ENCODE measurements at places on chromosomes 1 and 21.
A peak's percentile ranks its signal among the peaks of the same experiment; 100 is the strongest.

DNA sequence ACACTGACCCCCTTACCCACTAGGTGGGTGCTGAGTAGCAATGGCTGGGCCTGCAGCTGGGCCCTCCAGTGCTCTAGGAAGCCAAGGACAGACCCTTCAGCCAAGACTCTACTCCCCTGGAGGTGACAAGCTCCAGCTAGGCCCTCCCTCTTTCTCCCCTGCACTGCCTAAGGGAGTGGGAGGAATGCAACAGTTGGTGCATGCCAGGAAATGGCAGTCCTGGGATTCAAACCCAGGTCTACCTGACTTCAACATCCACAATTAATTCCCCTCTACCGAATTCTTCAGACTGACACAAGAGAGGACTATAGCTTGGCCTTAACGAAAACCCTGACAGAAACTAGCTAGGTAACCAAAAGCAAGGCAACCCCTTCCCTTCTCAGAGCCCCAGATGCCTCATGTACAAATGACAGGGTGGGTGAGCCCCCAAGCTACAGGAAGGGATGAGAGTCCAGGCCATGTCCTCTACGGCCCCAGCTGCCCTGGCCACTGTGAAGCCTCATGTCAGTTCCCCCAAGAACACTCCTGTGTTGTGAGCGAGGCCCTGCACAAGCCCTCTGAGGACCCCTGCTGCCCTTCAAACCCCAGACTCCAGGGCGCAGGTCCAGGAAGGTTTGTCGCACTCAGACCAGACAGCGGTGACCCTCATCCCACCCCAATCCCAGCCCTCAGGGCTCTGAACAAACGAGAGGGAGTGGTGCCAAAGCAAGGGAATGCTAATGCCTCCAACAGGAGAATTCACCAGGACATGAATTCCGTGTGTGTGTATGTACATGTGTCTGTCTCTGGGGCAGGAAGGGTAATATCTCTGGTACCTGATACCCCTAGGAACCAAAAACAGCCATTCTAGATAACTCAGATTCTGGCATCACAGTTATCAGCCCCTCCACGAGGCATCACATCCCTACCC, 92.3 kb downstream of the MRPL37 start:
- no peak for DNase-seq

DNA sequence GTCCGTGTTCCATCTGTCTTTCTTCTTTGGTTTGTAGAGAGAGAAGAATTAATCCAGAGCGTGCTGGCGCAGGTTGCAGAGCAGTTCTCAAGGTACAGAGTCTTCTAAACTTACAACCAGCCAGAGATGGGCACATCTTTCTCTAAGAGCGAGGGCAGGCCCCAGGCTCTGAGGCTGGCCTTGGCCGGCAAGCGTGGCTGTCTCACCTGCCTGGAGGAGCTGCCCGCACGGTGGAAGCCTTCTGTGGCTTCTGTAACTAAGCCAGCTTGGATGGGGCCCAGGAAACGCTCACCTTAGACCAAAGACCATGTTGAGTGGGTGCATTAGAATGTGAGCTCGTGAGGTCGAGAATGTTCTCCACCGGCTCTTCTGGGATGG, 78.6 kb downstream of the PDE9A start:
- DNase-seq = no peak

DNA sequence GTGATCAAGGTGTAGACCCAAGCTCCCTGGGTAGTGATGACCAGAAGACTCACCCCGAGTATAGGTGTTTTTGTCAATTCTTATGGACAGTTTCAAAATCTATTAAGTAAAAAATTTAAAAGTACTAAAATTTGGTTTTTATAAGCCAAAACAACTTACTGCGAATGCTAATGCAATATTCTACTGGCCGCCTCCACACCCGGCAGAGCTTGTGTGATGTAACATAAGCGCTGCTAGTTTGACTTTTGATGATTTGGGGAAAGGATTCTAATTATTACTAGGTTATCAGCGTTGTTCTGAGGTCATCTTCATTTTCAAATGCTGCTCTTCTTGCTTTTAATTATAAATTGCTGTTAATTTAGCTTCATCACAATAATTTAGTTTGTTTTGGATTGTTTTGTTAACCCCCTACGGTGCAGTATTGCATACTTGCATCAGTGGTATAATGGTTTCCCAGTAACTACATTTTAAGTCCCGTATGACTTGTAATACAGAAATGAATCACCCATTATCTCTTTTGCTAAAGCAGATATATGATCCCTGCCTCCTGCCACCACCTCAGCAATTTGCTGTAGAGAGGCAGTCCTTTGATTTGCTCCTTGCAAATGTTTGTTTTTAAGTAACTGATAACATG, 178.0 kb downstream of the SDCCAG8 start:
- DNase-seq = no peak

- DNase-seq = no peak
Observed at GRCh38 chr1:83060651-83061390, 938.1 kb downstream of the TTLL7 start.

DNA sequence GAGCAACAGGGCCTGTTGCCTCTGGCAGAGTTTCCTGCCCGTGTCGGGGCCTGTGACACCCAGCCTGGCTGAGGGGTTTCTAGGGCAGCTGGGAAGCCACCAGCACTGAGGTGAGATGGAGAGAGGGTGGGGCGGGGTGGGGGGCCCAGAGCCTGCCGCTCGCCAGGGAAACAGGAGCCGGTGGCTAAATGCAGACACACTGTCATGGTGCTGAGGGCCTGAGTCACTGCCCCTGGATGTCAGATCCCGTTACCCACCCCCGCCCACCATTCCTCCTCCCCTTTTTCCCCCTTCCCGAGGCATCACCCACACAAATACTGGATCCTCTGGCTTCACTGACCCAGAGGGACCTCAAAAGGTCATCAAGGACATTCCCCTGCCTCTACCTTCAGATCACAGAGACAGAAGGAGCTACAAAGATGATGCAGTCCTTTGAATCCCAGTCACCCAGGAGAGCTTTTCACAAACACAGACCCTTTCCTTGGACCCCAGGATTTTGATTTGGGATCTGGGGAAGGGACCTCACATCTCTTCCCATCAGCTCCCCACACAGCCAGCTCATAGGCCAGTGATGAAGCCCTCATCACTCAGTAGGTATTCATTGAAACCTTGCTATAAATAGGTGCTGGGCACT, 1.9 kb upstream of the HSPB7 start:
- DNase-seq = no peak

DNA sequence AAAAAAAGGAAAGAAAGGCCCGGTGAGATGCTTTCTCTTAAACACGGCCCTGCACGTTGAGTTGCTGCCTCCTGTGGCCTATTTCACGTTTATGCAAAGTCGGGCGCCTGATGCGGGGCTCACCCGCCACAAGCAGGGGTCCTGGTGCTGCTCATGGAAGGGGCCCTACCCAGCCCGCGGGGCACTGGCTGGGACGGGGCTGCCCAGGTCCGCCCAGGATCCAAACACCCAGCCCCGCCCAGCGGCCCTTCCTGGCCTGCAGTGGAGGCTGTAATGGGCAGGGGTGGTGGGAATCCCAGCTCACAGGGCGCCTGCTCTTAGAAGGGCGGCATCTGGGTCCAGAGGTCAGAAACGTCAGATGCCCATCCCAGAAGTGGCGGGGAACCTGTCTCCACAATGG, 1.6 kb downstream of the COL6A2 start:
- no peak for DNase-seq

- no peak for DNase-seq
Observed at GRCh38 chr21:46431448-46431847, 27.2 kb upstream of the DIP2A start.

- no peak for DNase-seq
Observed at GRCh38 chr1:26744075-26744959, 43.4 kb upstream of the PIGV start.

DNA sequence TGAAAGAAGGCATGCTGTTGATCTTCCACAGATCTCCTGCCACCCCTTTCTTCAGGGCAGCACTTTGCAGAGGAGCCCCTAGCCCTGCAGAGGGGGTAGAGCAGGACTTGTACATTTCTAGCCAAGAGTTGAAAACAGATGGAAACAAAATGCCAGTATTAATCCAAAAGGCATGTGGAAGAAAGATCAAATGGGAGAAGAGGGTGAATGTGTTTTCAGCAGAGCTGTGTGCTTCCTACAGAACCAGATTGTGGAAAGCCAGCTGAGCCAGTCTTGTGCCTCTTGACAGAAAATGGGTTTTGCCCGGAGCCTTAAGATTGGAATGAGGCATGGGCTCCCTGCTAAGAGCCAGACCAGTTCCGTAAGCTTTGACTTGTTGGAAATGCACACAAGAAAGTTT, 105.2 kb upstream of the TSPAN2 start:
- no peak for DNase-seq

DNA sequence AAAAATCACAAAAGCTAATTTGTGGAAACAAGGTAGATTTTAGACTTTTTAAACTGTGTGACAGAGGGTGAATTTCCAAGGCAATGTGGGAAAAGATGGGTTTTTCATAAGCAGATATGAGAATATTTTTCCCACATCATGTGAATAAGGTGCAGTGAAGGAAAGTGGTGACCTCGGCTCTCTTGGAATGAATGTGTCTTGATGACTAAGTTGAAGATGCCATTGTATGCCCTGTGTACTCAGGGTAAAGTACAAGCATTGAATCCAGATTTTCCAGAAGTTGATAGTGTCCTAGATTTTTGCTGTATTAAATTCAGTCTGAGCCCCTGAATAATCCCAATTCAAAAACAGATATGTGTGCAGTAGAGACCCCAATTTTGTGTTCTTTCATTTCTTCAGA, 442.6 kb upstream of the ADGRL2 start:
- DNase-seq = no peak

DNA sequence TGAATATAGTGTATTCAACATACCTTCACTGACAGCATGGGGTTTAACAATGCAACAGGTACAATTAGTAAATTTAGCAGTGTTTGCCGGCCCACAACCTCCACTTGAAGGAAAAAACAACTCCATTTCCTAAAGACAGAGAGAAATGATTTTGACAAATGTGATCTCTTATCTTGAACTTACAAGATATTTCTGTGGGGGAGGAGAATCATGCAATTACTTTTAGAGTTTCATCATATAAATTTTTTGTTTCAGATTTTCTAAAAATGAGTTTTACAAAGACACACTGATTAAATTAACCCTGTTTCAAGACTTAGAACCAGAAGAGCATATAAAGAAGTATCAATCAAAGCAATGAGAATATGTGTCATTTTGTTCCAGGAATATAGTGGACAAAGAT, 80.3 kb downstream of the NME7 start:
- DNase-seq = no peak

GRCh38 chr1:25556791-25557476, 13.5 kb downstream of the LDLRAP1 start:
- no peak for DNase-seq

DNA sequence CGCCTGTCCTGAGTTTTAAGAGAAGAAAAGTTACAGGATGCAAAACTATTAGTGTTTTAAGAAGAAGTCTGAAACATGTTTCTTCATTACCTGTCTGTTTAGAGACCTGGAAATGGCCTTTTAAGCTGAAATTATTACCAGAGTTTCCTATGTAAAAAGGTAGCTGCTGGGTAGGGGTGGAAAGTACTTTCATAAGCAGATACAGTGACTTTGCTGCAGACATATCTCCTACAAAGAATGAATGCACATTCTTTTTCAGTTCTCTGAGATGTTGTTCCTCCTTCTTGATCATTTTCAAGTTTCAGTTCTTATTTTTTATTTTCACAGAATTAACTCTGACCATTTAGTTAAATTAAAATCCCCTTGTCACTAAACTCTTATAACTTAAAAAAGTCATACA, 1329.6 kb downstream of the KCNT2 start:
- DNase-seq = no peak

- no peak for DNase-seq
Observed at GRCh38 chr1:38052750-38053415, 6.3 kb upstream of the POU3F1 start.

GRCh38 chr1:100265931-100266740, at the start of gene RTCA:
TSS of gene RTCA (plus strand) at chr1:100266216. CDS start at chr1:100266376, 160 bp downstream.
- peak; percentile 91 for DNase-seq
